Activated T-helper 1 cell treated with anti-CD3 and anti-CD28 coated beads, Interleukin-12 subunit alpha, Interleukin-12 subunit beta, Interleukin-2, Interleukin-4 antibody, amounts not matched to agents 30 ng/mL and 10 ng/mL and 1 ng/mL, durations not matched to agents 14 hours and 24 hours and 36 hours (primary cell): ENCODE measurements at places on chromosomes 12 and 14. TPM values are rescaled to one million over a fixed set of nuclear protein-coding genes. Genes with fewer than 3 reads are reported as not detected.

HCAR1 gene
- 7.6 and 8.6 TPM in 2 replicates for total RNA-seq

GALNT9 gene
- total RNA-seq: not detected in 2 replicates

MRPL42 gene
- total RNA-seq: 83.2 and 87.0 TPM in 2 replicates

CRY1 gene
- 23.4 and 23.5 TPM in 2 replicates for total RNA-seq

GRCh38 chr14:46818147-46818546 is 166.6 kb upstream of the RPL10L start:
- no peak for DNase-seq
- no peak overlapping the region for H3K4me3 ChIP-seq

GRCh38 chr14:97109234-97109633 is 312.1 kb downstream of the VRK1 start:
- no peak overlapping the region for H3K4me3 ChIP-seq
- H3K4me1 ChIP-seq: no peaks in the 10 kb centered on the region
- no peaks in the 10 kb centered on the region for H3K36me3 ChIP-seq
- H3K27ac ChIP-seq: no peak overlapping the region
- DNase-seq: no peak

- peak overlapping the region; percentile 86 for H3K27ac ChIP-seq
- DNase-seq: peak; percentile 70
- H3K36me3 ChIP-seq: peaks cover 36% of the 10 kb centered on the region
- H3K4me3 ChIP-seq: peak overlapping the region; percentile 96
- H3K4me1 ChIP-seq: peaks cover 49% of the 10 kb centered on the region
- H3K27me3 ChIP-seq: peaks cover 2% of the 10 kb centered on the region
Observed at GRCh38 chr14:90397425-90398314, 841 bp downstream of the CALM1 start.

- H3K4me3 ChIP-seq: no peak overlapping the region
- H3K4me1 ChIP-seq: peaks cover 3% of the 10 kb centered on the region
- H3K36me3 ChIP-seq: no peaks in the 10 kb centered on the region
Observed at GRCh38 chr14:90796329-90796728, 19.9 kb downstream of the TTC7B start.

DNA sequence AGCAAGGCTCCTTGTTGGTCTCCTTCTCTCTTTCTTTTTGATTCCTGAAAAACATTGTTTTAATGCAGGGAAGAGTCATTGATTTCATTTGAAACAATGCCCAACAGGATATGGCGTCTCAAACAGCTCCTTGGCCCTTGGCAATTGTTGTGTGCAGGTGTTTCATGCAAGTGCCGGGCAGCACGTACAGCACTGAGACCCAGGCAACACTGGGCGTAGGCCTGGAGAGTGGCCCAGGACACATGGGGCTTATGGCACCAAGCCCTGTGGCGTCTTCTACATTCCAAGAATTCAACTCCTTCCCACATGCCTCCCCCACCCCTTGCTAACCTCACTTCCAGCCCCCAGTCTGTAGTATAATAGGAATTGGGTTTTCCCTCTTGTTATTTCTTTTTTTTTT is 230.4 kb downstream of the SPTSSA start:
- no peak for DNase-seq
- H3K36me3 ChIP-seq: no peaks in the 10 kb centered on the region
- H3K27me3 ChIP-seq: peaks cover 7% of the 10 kb centered on the region
- peaks cover 10% of the 10 kb centered on the region for H3K4me1 ChIP-seq
- H3K4me3 ChIP-seq: no peak overlapping the region

GRCh38 chr12:115840159-115840558 is 437.3 kb downstream of the MED13L start:
- no peak overlapping the region for H3K4me3 ChIP-seq
- no peaks in the 10 kb centered on the region for H3K4me1 ChIP-seq
- no peak overlapping the region for H3K27ac ChIP-seq
- no peak for DNase-seq
- no peaks in the 10 kb centered on the region for H3K36me3 ChIP-seq
